ENCODE measurements at places on chromosomes 12 and 14.

DNA sequence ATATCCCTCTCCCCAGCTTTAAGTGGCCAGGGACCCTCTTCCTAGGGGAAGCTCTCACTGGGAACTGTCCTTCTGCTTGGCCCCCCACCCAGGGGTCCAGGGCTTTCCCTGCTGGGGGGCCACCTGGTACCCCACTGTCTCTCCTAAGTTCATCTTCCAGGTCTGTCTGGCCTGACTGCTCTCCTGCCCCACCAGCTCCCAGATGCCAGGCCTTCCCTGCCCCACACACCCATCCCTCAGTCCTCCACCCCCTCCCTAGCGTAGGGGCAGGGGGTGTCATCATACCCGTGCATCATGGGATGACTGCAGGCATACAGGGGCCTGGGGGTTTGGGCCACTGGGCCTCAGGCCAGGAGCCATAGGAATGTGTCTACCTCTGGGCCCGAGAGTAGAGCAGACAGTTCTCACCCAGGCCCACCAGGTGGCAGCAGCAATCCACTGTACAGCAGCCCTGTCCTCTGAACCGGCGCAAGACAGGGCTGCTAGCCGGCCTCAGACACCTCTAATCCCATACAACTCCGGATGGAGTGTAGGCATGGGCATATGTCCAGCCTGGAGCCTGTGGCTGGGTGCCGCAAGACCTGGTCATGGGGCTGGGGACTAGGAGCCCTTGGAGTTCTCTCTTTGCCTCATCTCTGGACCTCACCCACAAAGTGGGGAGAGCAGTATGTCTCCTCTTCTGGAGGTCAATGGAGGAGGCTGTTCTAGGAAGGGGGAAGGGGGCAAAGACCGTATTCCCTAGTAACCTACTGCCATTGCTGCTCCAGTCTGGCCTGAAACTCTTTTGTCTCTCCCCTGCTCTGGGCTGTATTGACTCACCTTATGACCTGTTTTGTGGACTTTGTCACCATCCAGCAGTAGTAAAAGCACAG lies 10.0 kb upstream of the SMARCD1 start:
- peak; percentile 81 for DNase-seq

DNA sequence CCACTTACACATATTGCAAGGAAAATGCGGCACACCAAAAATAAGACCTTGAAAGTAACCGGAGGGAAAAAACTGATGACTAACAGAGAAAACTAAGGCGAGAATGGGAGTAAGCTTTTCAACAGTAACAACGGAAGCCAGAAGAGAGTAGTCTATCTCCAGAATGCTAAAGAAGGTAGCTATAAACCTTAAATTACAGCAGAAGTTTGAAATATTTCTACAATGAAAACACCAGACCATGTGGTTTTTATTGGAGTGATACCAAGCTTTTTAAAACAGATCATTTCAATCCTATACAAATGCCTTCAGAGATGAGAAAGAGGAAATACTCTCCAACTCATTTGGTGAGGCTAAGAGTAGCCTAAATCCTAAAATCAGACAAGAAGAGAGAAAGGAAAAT lies 209.5 kb downstream of the ANO6 start:
- no peak for DNase-seq

DNA sequence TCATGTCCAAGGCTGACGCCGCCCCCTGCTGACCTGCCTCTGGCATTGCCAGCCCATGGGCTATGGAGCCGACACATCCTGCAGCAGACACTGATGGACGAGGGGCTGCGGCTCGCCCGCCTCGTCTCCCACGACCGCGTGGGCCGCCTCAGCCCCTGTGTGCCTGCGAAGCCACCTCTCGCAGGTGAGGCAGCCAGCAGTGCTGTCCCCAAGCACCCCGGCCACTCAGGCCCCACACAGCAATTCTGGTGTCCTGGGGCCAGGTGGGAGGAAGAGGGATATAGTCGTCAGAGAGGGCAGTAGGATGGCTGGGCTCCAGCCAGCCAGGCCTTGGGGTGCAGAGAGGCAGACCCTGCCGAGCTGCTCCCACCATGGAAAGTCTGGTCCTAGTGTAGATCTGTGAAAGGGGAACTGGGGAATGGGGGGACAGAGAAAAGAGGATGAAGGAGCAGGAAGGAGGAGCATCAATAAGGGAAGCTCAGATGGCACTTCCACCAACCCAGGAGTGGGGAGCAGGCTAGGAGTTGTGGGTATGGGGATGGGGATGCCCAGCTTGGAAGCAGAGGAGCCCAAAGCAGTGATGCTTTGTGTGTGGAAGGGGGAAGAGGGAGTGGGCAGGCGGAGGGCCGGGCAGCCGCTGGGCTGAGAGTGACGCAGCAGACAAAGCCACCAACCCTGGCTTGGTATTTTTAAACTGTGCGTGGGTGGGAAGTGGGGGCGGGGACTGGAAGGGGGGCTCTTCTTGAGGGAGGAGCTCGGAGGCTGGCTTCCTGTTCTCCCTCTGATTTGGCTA lies 4.7 kb downstream of the NAB2 start:
- DNase-seq, result peak; percentile 53

DNA sequence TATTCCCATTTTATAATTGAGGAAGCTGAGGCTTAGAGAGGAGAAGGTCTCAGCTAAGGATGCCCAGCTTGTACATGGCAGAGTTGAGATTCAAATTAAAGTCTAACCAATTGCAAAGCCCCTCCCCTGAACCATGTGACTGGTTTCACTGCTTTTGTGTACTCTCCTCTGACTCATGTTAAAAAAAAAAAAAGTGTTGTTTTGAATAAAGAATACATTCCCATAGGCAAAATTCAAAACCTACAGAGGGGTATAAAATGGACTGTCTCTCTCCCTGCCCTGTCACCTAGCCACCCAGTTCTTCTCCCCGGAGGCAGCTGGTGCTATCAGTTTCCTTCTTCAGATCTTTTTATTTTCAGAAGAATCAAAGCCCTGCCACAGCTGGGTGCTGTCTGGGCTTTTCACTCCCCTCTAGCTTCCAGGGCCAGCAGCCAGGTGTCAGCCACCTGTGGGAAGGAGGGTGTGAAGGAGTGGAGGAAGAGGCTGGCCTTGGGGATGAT lies 5.4 kb downstream of the PSMD9 start:
- DNase-seq, result no peak

GRCh38 chr12:129696926-129697325 lies 206.9 kb downstream of the TMEM132D start:
- no peak for DNase-seq

GRCh38 chr12:49875115-49875720 lies 28.5 kb downstream of the FAIM2 start:
- no peak for DNase-seq

- no peak for DNase-seq
Measured at GRCh38 chr12:47378222-47378582, 298.4 kb upstream of the AMIGO2 start.

DNA sequence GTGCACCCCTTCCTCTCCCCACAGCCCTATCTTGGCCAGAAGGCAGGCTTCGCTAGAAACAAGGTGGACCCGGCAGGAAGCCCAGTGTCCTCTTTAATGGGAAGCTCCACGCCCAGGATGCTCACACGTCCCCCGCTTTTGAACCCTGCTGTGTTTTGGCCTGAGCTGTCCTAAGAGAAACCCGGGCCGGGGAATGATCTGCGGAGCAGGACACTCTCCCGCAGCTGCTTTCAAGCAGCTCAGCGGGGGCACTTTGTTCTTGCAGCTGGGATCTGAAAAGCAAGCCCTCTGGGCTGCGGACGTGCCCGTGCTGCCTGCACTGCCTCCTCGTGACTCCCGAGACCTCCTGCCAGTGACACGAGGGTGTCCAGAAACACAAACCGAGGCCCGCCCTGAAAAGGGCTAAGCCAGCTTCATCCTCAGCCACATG lies 30.0 kb downstream of the SCARB1 start:
- no peak for DNase-seq

- no peak for DNase-seq
Measured at GRCh38 chr14:88985654-88986053, 161.2 kb downstream of the TTC8 start.

- no peak for DNase-seq
Measured at GRCh38 chr14:85142982-85143381, 387.0 kb upstream of the FLRT2 start.

DNA sequence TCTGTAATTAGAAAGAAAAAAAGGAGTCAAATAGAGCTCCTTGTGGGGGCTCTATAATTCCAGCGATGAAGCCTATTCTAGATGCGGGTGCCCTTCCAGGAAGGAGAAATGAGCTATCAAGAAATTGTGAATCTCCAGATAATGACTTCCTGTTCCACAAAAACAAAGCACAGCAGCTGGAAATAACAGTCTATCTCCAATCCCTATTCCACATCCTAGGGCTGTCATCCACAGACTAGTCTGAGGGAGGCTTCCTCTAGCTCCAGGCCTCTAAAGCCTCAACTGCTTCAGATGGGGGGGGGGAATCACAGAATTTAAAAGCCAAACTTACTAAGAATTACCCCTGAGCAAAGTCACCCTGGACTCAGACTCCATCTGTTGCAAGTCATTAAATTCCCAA lies 77.4 kb upstream of the GTF2A1 start:
- DNase-seq, result no peak

- no peak for DNase-seq
Measured at GRCh38 chr12:3161861-3162260, 84.7 kb downstream of the TSPAN9 start.

DNA sequence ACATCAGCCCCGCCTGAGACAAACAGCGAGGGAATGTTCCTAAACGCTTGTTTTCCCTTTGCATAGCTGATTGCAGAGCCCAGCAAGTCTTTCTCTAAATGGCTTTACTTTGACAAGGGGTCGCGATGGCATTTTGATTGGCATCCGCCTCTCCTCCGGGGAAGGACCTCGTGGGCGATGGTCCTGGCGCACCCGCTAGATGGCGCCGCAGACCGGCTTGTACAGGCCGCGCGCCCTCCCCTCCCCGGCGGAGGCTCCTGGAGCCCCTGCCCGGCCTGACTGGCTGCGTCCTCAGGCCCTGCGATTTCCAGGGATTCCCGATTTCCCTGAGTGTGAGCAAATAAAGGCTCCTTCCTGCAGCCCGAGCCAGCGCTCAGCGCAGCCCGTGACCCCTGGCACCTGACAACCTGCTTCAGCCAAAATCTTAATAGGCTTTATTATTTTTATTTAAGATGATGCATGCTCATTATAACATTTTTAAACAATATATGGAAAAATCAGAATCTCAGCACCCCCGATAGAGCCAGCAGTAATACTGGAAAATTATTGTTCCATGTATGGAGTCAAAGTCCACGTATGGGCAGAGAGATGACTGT lies 468.3 kb downstream of the AACS start:
- no peak for DNase-seq

GRCh38 chr12:117152793-117153775 lies 37.2 kb downstream of the FBXO21 start:
- no peak for DNase-seq

- DNase-seq, result no peak
Measured at GRCh38 chr14:65297744-65298143, 114.8 kb upstream of the FUT8 start.

GRCh38 chr12:11801643-11802042 lies 152.2 kb downstream of the ETV6 start:
- DNase-seq, result no peak

DNA sequence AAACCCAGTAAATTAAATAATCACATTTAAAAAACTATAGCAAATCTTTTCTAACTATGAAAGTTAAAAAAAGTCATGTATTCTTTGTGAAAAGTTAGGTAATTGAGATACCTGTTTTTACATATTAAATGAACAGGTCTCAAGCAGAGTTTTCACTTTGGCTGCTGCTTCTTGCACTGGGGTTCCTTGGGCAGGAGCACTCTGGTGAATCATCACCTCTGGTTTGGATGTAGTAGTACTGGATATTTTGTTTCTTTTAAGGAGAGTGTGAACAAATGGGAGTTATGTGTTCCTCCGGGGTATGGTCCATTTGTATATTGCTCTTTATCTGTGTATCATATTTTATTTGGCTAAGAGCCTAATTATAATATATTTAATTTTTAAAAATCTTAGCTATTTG lies 82.7 kb downstream of the FUT8 start:
- no peak for DNase-seq

GRCh38 chr12:27975222-27976136 lies 2.9 kb upstream of the PTHLH start:
- no peak for DNase-seq

DNA sequence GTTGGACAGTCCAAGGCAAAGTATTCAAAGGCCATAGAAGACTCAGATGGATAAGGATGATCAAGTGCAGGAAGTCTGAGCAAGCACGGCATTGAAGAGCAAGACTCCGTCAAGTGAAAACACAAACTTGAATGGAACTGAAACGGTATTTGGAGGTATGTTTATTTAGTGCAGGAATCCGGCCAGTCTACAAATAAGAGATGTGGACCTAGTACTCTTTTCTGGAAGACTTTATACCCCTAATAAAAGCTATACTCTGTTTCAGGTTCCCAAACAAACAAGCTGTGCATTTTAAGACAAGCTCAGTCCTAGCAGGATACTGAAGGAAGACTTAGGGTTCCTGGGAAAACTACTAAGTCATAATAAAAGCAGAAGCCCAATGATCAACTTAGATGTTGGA lies 100.8 kb upstream of the NEDD1 start:
- DNase-seq, result no peak

- DNase-seq, result no peak
Measured at GRCh38 chr12:122306407-122306806, 40.1 kb upstream of the VPS33A start.

GRCh38 chr14:34619471-34619870 lies 10.5 kb downstream of the SNX6 start:
- no peak for DNase-seq

DNA sequence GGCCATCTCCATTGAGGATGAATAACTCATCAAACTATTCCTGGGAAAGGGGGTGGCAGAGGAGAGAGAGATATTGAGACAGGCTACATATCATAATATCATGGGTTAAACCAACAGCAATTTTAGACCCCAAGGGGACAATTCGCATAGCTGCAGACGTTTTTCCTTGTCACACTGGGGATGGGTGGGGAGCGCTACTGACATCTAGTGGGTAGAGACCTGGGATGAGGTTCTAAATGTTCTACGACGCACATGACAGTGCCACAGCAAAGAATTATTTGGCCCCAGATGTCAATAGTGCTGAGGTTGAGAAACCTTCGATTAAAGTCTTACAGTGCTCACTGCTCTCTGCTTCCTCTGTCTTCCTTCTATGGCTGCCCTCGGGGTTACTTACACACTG lies 425.6 kb downstream of the NRXN3 start:
- no peak for DNase-seq

GRCh38 chr14:92534932-92535643 lies 21.5 kb downstream of the RIN3 start:
- no peak for DNase-seq

- no peak for DNase-seq
Measured at GRCh38 chr12:88889326-88890110, 309.2 kb upstream of the KITLG start.

DNA sequence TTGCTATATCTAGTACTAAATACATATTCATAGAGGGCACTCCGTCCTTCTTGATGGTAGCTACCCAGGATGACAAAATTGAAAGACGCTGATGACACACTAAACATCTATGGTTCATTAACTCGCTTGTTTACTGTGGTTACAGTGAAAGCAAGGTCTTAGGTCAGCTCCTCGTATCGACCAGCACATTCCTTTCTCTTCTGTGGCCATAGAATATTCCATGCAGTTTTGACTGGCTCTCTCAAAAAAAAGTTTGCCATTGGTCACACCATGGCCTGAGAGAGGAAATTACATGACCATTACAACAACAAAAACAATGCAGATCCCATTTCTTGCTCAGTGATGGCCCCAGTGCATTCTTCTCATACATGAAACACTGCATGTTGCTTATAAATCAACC lies 411.4 kb upstream of the SOX5 start:
- DNase-seq, result no peak
